Activated B cell treated with CpG ODN at 0.5 μM for 24 hours (primary cell): ENCODE measurements at places on chromosomes 16 and 17. TPM values are rescaled to one million over a fixed set of nuclear protein-coding genes. Genes with fewer than 3 reads are reported as not detected.

FCSK gene
- 20.1 and 21.4 TPM in 2 replicates for total RNA-seq

DNA sequence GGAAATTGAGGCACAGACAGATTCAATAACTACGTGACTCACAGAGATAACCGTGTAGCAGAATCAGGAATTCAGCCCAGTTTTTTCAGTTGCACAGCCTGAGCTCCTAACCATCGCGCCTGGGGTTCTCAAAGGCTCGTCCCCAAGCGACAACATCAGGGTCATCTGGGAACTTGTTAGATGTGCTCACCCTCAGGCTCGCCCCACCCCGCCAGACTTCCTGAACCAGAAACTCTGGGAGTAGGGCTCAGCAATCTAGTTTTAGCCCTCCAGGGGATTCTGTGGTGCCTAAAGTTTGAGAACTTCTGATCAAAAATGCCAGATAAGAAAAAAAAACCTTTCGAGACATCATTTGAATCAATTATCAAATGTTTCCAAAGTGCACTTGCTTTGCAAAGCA lies 559.8 kb downstream of the WWOX start:
- H3K27ac ChIP-seq: no peak overlapping the region
- no peak overlapping the region for H3K4me3 ChIP-seq
- H3K27me3 ChIP-seq: no peaks in the 10 kb centered on the region
- H3K36me3 ChIP-seq: no peaks in the 10 kb centered on the region

DNA sequence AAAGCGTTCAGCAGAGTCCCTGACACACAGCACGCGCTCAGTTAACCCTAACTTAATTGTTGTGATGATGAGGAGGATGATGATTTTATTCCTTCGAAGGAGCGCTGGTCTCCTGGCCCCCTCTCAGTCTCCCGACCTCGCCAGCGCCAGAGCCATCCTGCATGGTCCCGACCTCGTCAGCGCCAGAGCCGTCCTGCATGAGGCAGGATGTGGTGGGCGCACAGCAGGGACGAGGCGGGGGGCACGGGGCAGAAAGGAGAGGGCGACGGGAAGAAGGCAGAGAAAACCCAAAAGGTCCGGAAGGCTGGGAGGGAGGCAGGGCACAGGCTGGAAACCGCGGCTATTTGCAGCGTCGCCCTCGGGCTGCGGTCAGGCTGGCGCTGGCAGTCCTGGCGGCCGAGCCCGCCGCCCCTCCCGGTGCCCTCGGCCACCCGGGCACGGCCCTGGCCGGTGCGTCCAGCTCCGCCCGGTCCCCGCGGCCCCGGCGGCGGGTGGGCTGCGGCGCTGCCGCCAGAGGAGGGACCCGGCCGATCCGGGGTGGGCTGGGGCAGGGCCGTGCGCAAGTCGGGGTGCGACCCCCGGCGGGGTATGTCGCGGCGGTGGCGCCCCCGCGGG lies 3.0 kb upstream of the TAC4 start:
- peaks cover 14% of the 10 kb centered on the region for H3K27me3 ChIP-seq
- H3K4me1 ChIP-seq: peaks cover 12% of the 10 kb centered on the region
- peak overlapping the region; percentile 85 for H3K4me3 ChIP-seq

CCDC144A gene
- total RNA-seq: 2.3 and 3.0 TPM in 2 replicates

DNA sequence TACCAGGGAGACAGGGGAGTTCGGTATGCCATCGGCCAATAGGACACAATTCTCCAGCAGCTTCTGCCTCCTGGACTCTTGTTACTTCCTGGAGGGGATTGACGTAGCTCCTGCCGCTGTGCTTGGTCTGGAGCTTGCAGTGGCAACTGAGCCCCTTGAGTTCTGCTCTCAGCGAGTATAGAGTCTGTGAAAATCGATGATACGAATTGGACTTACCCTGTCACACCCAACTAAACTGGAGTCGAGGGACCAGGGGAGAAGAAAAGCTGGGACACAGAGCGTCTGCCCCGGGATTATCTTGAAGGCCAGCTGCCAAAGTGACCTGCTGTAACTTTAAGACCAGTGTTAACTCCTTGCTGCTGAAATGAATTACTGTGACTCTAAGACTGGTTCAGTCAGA lies 22.2 kb downstream of the SEC14L1 start:
- no peaks in the 10 kb centered on the region for H3K27me3 ChIP-seq
- peak overlapping the region; percentile 15 for H3K27ac ChIP-seq
- H3K36me3 ChIP-seq: peaks cover 37% of the 10 kb centered on the region
- no peak overlapping the region for H3K4me3 ChIP-seq
- peaks cover 69% of the 10 kb centered on the region for H3K4me1 ChIP-seq

CLEC18A gene
- total RNA-seq: 0.93 and 1.8 TPM in 2 replicates

GRCh38 chr17:34817252-34818035 lies 143.8 kb downstream of the CCT6B start:
- peaks cover 2% of the 10 kb centered on the region for H3K27me3 ChIP-seq
- no peak overlapping the region for H3K27ac ChIP-seq
- H3K4me3 ChIP-seq: no peak overlapping the region
- no peak for DNase-seq
- no peaks in the 10 kb centered on the region for H3K36me3 ChIP-seq
- no peaks in the 10 kb centered on the region for H3K4me1 ChIP-seq

DNA sequence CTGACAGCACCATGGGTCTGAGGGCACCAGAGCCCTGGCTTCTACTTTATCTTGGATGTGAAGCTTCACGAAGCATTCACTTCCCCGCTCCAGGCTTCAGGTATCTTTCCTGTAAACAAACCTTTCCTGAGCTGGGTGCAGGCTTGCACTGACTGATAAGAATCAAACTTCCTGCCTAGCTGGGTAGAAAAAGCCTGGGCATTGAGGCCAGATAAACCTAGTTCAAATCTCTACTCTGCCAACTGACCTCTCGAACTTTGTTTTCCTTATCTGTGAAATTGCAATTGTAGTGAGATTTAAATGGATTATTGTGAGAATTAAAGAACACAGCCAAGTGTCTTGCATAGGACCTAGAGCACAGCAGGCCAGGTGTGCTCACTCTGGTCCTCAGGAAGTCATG lies 2.9 kb upstream of the TMEM208 start:
- no peak for DNase-seq
- no peak overlapping the region for H3K4me3 ChIP-seq
- H3K36me3 ChIP-seq: peaks cover 23% of the 10 kb centered on the region
- H3K27me3 ChIP-seq: no peaks in the 10 kb centered on the region

PCGF2 gene
- not detected in 2 replicates for total RNA-seq

TEKT3 gene
- total RNA-seq: not detected in 2 replicates
